ENCODE measurements at places on chromosomes 3 and 15. TPM values are rescaled to one million over a fixed set of nuclear protein-coding genes. Genes with fewer than 3 reads are reported as not detected.

GRCh38 chr15:41860049-41860828, 21.6 kb downstream of the PLA2G4B start:
- no peak for DNase-seq

The CELF6 gene
- total RNA-seq: 0.53 TPM

DNA sequence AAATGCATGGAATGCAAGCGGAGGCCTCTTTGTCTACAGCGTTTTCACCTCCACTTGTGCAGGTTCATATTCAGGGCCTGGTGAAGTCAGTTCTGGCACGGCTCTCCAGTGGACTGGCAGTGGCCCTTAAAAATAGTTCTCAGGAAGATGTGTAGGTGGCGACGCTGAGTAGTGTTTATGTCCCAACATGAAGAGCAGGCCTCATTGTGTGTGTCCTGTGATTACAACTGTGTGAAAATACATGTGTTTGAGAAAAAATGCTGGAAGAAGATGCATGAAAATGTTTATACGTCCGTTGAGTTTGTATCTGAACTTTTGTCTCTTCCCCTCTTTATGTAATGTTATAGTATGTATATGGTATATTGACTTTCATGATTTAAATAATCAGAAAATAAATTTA, 7.2 kb downstream of the LIPC start:
- no peak for DNase-seq

DNA sequence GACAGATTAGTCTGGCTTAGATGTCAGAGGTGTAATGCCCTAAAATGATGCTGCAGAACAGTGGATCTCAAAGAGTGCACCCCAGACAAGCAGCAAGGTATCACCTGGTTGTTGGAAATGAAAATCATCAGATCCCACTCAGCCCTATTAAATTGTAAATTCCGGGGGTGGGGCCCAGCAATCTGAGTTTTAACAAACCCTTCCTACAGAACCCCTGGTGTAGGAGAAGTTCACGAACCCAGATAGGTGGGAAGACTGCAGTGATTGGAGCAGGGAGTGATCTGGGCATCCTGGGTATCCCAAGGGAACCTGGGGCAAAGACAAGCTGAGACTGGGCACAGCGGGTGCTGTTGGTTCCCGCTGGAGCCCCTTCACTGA, 24.3 kb upstream of the THRB start:
- DNase-seq: no peak

The DAZL gene
- total RNA-seq: 0.18 TPM

DNA sequence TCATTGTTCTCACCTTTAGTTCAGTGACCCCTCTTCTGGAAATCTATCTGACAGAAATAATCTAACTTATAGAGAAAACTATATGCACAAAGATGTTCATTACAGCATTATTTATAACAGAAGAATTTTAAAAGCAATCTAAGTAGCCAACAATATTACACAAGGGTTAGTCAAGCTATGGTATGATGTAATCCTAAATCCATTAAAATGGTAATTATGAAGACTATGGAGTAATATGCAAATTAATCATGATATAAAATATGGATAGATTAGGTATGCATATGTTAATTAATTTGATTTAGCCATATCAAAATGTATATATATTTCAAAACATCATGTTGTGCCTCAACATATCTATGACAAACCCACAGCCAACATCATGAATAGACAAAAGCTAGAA, 17.7 kb upstream of the HERC1 start:
- no peak for DNase-seq

Data from CD8-positive, alpha-beta memory T cell (primary cell).